CD8-positive, alpha-beta memory T cell (primary cell): ENCODE measurements at places on chromosomes 6 and 20.

DNA sequence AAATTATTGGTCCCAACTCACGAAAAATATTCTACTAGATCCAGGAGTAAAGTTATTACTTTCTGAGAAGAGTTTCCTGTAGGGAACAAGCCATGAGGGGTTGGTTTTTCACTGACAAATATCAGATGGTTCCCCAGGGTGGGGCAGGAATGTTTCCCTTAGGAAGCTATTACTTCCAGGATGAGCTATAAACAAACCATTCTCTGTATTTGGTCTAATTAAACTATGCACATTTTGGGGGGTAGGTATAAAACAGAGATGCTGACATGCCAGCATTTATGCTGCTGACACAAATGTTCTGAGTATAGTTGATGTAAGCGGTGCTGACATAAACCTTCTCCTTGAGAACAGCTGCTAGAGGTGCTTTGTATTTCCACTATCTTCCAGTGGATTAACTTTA lies 54.2 kb downstream of the OGFRL1 start:
- H3K4me1 ChIP-seq: no peaks in the 10 kb centered on the region
- no peak for DNase-seq
- H3K27ac ChIP-seq: no peak overlapping the region
- H3K27me3 ChIP-seq: no peaks in the 10 kb centered on the region
- no peak overlapping the region for H3K4me3 ChIP-seq

GRCh38 chr6:72739368-72739779 lies 117.5 kb downstream of the KCNQ5 start:
- H3K4me1 ChIP-seq: no peaks in the 10 kb centered on the region
- H3K4me3 ChIP-seq: no peak overlapping the region
- no peaks in the 10 kb centered on the region for H3K27me3 ChIP-seq
- DNase-seq: no peak

- no peaks in the 10 kb centered on the region for H3K36me3 ChIP-seq
- no peaks in the 10 kb centered on the region for H3K27me3 ChIP-seq
- no peak overlapping the region for H3K4me3 ChIP-seq
- no peak overlapping the region for H3K27ac ChIP-seq
These were observed 69.6 kb downstream of the PYGB start for GRCh38 chr20:25317351-25318075.

- DNase-seq: peak; percentile 74
- no peaks in the 10 kb centered on the region for H3K27me3 ChIP-seq
- H3K4me3 ChIP-seq: no peak overlapping the region
- H3K4me1 ChIP-seq: peaks cover 51% of the 10 kb centered on the region
- H3K36me3 ChIP-seq: no peaks in the 10 kb centered on the region
- H3K27ac ChIP-seq: no peak overlapping the region
These were observed 458 bp upstream of the ARMC12 start for GRCh38 chr6:35736253-35736894.

DNA sequence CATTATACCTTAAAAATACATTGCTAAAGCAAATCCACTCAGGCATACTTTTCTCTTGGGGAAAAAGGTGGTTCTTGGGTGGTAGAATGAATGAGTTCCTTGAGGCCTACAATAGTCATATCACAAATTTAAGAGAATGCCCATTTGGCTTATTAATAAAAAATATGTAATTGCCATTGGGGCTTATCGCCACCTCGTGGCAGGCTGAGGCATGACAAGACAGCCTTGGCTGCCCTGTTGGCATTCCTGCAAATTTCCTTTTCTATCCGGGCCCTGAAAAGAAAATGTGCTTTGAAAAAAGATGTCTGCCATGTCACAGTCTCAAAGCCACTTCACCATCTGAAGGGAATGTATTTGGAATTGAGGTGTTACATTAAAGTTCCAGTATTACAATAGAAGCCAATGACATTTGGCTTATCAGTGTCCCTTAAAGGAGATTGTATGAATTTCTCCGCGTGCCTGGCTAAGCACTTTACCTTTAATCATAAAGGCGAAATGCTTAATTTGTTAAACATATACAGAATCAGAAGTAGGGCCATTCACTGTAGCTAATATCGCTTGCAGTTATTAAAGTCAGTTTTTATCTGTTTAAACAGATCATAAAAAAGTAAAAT lies 188.3 kb upstream of the ZFP64 start:
- H3K4me1 ChIP-seq: peaks cover 6% of the 10 kb centered on the region
- H3K36me3 ChIP-seq: no peaks in the 10 kb centered on the region
- H3K4me3 ChIP-seq: no peak overlapping the region

DNA sequence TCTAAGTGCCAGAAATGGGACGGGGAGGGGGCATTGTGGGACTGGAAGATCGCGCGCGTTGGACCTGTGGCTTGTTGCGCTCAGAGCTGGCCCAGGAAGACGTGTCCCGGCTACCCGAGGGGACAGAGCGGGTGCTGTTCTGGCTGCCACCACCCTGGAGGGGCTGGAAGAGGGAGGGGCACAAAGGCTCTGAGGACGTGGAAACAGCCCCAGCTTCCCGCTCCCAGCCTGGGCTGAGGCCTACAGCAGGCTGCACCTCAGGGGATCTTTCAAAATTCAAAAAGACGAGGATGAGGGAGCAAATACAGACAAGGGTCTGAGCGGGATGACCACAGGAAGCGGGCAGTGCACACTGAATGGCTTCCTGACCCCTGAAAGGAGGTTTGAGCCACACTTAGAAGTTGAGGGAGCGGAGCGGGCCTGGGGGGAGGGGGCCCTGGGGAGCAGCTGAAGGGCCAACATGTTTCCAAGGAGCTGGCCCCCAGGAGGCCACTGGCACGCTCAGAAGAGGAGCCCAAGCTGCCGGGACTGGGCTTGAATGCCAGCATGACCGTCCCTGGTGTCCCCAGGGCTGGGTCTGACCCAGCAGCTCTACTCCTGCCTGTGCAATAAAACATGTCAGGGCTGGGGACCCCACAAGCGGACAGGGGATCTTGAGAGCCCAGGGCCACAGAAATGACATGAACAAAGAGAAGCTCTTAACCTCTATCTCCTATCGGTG lies 1.3 kb downstream of the OXT start:
- no peaks in the 10 kb centered on the region for H3K36me3 ChIP-seq
- DNase-seq: no peak
- H3K4me1 ChIP-seq: peaks cover 13% of the 10 kb centered on the region

GRCh38 chr20:61575151-61575937 lies 323.3 kb downstream of the CDH4 start:
- H3K36me3 ChIP-seq: no peaks in the 10 kb centered on the region
- H3K27ac ChIP-seq: no peak overlapping the region
- no peaks in the 10 kb centered on the region for H3K27me3 ChIP-seq
- H3K4me3 ChIP-seq: no peak overlapping the region

GRCh38 chr20:17533396-17533795 lies 2.2 kb upstream of the BFSP1 start:
- peaks cover 11% of the 10 kb centered on the region for H3K4me1 ChIP-seq
- H3K36me3 ChIP-seq: no peaks in the 10 kb centered on the region
- H3K27ac ChIP-seq: no peak overlapping the region
- no peak for DNase-seq

DNA sequence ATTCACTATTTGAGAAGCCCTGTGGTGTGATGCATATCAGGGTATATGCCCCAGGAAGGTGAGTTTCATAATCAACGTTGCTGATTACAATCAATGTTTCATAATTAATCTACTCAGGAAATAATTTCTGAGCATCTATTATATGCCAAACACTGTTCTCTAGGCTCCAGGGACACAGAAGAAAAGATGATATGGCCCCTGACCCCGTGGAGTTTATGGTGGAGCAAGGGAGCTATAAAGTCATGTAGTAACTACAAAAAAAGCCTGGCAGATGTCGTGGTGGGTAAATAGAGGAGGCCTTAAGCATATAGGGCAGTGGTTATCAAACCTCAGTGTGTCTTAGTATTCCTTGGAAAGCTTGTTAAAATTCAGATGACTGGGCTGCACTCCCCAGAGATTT lies 40.1 kb upstream of the BCAS1 start:
- no peak for DNase-seq
- H3K27ac ChIP-seq: no peak overlapping the region
- H3K4me3 ChIP-seq: no peak overlapping the region
- H3K4me1 ChIP-seq: no peaks in the 10 kb centered on the region
- no peaks in the 10 kb centered on the region for H3K27me3 ChIP-seq

DNA sequence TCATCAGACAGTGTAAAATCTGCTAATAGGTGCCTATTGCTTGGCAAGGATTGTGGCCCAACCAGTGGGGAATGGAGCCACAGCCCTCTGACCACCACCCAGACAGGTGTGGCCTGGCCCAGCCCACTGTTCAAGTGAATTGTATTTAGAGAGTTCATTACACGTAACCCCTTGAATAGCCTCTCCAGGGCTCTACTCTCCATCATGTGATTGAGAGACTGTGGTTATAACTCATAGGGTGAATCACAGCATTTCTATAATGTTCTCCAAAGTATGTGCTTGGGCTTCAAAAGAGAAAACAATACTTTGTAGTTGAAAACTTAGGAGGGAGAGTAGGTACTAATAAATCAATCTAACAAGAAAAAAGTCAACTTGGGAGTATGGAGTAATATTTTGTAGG lies 38.4 kb downstream of the ALDH8A1 start:
- no peaks in the 10 kb centered on the region for H3K36me3 ChIP-seq
- DNase-seq: no peak
- H3K27me3 ChIP-seq: no peaks in the 10 kb centered on the region
- H3K4me1 ChIP-seq: no peaks in the 10 kb centered on the region
- no peak overlapping the region for H3K27ac ChIP-seq

DNA sequence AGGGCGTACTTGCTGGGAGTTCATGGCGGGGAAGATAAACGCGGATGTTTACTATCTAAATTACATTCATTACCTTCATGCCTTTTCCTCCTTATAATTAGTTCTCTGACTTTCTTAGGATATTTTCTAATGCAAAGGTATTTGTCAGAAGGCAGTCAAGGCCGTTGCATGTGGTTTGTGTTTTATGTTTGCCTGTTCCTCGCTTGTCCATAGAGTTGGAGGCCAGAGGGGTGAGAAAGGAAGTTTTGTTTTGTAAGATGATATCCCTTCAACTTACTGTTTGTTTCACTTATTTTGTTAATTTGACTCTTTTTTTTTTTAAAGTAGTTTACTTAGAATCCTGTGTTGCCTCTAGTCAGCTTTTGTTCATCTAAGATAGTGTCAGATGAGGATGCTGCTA lies 4.0 kb upstream of the CCN2 start:
- H3K27me3 ChIP-seq: peaks cover 8% of the 10 kb centered on the region
- no peaks in the 10 kb centered on the region for H3K4me1 ChIP-seq
- H3K4me3 ChIP-seq: no peak overlapping the region

GRCh38 chr6:20575704-20576451 lies 41.6 kb downstream of the CDKAL1 start:
- no peak for DNase-seq
- no peaks in the 10 kb centered on the region for H3K4me1 ChIP-seq
- H3K4me3 ChIP-seq: no peak overlapping the region
- H3K27me3 ChIP-seq: no peaks in the 10 kb centered on the region
- no peak overlapping the region for H3K27ac ChIP-seq

GRCh38 chr20:53399592-53400335 lies 193.9 kb downstream of the ZNF217 start:
- H3K27me3 ChIP-seq: no peaks in the 10 kb centered on the region
- no peak for DNase-seq
- no peak overlapping the region for H3K4me3 ChIP-seq
- H3K4me1 ChIP-seq: peaks cover 15% of the 10 kb centered on the region
- H3K27ac ChIP-seq: no peak overlapping the region

DNA sequence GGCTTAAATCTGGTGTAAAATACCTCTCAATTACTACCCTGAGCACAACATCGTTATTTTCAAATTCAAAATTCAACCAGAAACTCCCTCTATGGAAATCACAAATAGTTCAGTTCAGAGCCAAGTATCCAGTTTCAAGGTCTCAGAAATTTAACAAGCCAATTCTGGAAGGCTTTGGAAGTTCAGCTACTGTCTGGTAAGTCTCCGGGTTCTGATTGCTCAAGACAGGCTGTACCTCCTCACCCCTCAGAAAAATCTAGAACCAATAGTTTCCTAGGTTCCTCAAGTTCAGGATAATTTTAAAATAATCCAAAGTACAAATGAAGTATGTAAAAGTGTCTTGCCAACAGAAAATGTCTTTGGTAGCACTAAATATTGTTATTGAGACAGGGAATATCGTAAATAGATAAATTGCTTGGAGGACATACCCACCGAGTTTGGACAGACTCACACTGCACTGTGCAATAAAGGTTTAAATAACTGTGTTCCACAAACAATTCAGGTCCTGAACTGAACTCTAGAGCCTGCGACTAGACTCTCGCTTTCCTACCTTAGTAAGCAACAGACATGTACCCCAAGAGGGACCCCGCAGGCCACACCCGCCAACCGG lies 729 bp downstream of the ATG5 start:
- peaks cover 23% of the 10 kb centered on the region for H3K4me1 ChIP-seq
- H3K27me3 ChIP-seq: no peaks in the 10 kb centered on the region
- H3K36me3 ChIP-seq: no peaks in the 10 kb centered on the region
- peak overlapping the region; percentile 94 for H3K27ac ChIP-seq
- peak overlapping the region; percentile 97 for H3K4me3 ChIP-seq
- DNase-seq: no peak

DNA sequence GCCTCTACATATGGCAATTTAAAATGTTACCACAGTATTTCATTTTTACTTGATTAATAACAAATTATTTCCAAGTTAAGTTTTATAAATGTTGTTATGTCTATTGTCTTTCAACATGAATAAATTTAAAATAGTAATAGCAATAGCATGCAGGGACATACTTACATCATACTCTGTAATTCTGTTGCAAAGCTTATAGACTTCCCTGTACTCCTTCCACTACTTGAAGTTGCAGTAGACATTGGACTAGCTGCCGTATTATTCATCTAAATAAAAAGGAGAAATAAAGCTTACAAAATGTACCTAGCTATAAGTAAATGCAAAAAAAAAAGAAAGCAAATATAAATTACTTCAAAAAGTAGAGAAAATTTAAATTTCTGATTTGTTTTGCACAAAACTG lies 12.7 kb downstream of the SUPT3H start:
- no peaks in the 10 kb centered on the region for H3K36me3 ChIP-seq
- DNase-seq: no peak
- H3K27ac ChIP-seq: no peak overlapping the region
- H3K27me3 ChIP-seq: no peaks in the 10 kb centered on the region

- H3K27me3 ChIP-seq: no peaks in the 10 kb centered on the region
- H3K27ac ChIP-seq: no peak overlapping the region
- DNase-seq: no peak
- H3K4me3 ChIP-seq: no peak overlapping the region
- peaks cover 20% of the 10 kb centered on the region for H3K4me1 ChIP-seq
These were observed 17.4 kb upstream of the SIRPB1 start for GRCh38 chr20:1637226-1637625.

GRCh38 chr6:165556116-165556843 lies 106.8 kb downstream of the PDE10A start:
- H3K4me3 ChIP-seq: no peak overlapping the region
- no peaks in the 10 kb centered on the region for H3K27me3 ChIP-seq
- no peak for DNase-seq
- H3K36me3 ChIP-seq: no peaks in the 10 kb centered on the region
- H3K27ac ChIP-seq: no peak overlapping the region
- no peaks in the 10 kb centered on the region for H3K4me1 ChIP-seq
